ENCODE measurements at places on chromosomes 6 and 20.

GRCh38 chr6:28002161-28002560 is 45.1 kb downstream of the OR2B6 start:
- no peak for DNase-seq

GRCh38 chr6:152380351-152380767 is 256.8 kb downstream of the SYNE1 start:
- no peak for DNase-seq

GRCh38 chr6:42831237-42831636 is 48.2 kb upstream of the RPL7L1 start:
- no peak for DNase-seq

GRCh38 chr20:1663917-1664316 is 6.3 kb upstream of the SIRPG start:
- DNase-seq: no peak

DNA sequence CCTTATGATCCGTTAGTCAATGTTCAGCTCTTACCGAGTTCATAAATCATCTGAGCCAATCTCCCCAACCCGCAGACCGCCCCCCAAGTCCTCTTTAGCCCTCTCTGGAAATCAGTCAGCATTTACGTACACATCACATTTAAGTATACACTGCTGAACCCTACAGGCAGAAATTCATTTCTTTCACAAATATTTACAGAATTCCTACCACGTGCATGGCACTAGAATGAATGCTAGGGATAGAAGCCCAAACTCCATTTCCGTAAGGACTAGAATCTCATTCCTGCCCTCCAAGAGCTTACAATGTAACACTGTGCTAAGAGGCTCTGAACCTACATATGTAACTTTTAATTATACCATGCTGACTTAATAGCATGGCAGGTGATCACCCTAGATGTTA is 1.8 kb downstream of the OSER1 start:
- no peak for DNase-seq

DNA sequence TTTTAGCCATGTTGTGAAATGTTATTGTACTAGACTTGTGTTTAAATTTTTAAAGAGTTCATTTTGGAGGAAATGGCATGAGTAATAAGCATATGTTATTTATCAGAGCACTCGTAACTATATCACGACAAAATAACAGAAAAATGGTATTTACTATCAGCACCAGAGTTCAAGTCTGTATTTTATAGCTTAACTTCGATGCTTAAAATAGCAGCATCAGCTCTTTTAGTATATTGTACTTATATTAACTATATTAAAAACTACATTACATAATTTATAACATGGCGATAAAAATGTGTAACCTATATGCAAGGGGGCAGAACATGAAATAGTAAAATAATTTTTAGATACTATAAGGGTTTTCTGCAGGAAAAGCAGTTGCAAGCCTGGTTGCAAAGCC is 52.9 kb downstream of the ABRACL start:
- no peak for DNase-seq

GRCh38 chr6:42269553-42269952 is 51.9 kb upstream of the MRPS10 start:
- DNase-seq: peak; percentile 86

DNA sequence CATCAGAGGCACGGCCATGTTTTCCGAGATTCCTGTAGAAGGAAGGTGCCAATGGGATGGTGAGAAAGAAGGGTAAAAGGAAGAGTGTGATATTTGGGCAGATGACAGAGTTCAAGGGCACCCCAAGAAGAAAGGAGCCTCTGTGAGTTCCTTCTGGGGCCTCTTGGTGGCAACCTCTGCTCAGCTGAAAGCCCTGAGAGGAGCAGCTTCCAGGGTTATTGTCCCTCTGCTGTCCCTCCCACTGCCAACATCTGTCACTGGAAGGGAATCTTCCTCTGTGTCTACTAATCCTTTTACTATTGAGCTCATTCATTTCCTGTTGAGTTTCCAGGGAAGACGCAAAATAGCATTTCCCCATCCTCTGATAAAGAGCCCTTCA is 40.0 kb upstream of the KCNK16 start:
- DNase-seq: no peak

- peak; percentile 76 for DNase-seq
These were observed 119.7 kb upstream of the ZNF184 start for GRCh38 chr6:27592481-27593199.

GRCh38 chr6:64255000-64255399 is 619.4 kb downstream of the PHF3 start:
- DNase-seq: no peak

DNA sequence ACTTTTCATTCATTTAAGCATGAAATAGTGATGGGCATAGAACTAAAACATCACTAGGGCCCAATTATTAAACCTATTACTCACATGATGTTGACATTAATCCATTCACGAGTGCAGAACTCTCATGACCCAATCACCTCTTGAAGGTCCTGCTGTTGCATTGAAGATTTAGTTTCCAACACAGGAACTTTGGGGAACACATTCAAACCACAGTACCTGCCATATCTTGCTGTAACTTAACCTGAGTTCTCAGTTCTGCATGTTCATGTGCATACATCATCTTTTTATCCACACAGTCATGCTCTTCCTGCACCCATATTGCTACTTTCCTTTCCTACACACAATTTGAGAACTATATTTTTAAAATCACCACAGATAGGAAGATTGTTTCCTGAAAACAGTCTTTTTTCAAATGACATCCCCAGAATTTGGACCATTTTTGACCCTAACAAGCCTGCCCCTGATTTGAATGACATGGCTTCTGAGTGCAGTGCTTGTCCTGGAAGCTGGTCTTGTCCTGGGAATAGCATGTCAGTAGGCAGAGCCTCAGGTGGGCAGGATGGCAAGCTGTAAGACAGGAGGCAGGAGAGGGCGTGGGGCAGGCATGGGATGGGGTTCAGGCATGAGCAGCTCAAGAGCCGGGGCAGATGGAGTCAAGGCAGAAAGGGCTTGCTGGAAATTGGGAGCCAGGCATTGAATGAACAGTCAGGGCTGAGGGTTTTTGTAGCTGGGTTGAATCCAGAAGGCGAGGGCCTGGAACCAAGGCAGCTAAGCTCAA is 49.2 kb upstream of the FOXC1 start:
- DNase-seq: no peak

DNA sequence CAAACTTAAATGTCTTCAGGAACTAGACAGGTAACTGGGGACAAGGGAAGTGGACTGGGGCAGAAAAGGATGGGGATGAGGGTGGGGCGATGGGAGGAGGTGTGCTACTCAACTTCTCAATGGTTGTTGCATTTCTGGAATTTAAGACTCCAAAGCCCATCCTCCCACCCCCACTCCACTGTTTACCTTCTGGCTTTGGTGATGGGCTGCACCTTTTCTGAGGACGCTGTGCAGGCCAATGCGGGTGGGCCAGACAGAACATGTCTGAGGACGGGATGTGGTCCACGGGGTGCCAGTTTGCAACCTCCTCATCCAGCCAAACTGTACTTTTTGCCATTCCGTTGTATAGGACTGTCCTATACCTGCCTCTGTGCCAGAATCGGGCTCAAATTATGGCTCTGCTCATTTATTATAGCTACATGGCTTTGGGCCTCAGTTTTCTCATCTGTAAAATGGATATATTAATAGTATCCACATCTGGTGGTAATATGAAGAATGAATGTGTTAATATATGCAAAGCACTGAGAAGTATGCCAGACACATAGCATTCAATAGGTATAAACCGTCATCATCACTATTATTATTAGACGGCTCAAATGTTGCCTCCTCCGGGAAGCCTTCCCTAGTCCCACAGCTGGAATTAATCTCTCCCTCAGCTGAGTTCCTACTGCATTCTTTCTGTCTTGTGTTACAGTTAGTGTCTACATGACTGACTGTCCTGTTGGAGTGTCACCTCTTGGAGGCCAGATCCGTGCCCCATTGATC is 31.0 kb upstream of the VEGFA start:
- DNase-seq: no peak
